ENCODE measurements at places on chromosomes 16 and 17.

GRCh38 chr17:48489781-48490180 lies 41.0 kb downstream of the HOXB1 start:
- no peak for DNase-seq

DNA sequence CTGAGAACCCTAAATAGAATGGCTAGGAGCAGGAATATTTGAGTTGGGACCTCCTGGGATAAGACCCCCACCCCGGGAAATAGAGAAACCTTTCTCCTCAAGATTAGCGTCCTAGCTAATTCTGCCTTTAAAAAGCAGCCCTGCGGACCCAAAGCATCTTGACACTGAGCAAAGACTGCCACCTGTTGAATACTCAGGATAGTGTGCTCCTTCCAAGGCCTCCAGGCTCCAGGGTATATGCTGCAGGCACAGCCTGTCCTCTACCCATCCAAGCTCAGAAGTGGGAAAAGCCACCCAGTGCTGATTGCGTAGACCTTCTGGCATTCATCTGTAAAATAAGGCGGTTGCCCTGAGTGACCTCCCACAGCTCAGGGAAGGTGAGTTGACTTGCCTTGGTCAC lies 456.2 kb upstream of the DYNLRB2 start:
- DNase-seq: no peak

- DNase-seq: no peak
Measured at GRCh38 chr17:6092182-6092902, 22.2 kb downstream of the WSCD1 start.

DNA sequence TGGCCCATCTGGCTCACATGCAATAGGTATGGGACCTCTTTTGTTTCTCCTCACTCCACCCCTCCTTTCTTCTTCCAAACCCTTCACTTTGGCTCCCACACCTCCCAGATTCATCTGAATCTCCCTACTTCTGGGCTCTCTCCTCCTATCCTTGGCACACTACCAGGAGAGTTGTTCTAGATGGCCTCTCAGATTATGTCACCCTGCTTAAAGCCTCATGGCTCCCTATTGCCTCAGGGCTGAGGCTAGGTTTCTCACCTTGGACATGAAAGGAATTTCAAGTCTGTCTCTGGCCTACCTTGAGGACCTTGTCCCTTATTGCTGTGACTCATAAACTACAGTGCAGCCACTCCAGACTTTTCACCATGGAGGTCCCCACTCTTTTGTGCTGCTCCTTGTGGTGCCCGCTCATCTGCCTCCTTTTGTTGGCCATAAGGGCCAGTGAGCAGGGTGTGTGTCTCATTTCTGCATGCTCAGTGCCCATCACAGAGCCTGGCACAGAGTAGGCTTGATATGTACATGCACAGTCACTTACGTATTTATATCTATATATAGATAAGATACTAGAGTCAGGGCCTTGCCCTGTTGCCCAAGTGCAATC lies 1.0 kb upstream of the MFAP4 start:
- peak; percentile 68 for DNase-seq

- no peak for DNase-seq
Measured at GRCh38 chr17:73773702-73774101, 129.5 kb upstream of the SDK2 start.

DNA sequence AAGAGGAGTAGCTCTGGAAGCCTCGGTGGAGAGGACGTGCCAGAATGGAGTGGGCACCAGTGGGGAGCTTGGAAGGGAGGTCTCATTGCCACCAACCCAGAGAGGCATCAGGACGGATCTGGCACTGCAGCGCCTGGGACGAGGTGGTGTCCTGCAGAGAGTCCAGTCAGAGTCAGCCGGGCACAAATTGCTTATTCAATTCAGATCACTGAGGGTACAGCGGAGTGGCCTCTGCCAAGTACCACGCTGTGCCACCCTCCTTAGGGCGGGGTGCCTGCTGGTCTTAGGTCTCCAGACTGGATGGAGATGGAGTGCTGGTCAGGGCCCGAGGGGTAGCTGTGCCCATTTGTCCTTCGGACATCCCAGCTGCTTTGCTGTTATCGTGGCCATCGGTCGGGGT lies 18.9 kb upstream of the SPPL2C start:
- no peak for DNase-seq

DNA sequence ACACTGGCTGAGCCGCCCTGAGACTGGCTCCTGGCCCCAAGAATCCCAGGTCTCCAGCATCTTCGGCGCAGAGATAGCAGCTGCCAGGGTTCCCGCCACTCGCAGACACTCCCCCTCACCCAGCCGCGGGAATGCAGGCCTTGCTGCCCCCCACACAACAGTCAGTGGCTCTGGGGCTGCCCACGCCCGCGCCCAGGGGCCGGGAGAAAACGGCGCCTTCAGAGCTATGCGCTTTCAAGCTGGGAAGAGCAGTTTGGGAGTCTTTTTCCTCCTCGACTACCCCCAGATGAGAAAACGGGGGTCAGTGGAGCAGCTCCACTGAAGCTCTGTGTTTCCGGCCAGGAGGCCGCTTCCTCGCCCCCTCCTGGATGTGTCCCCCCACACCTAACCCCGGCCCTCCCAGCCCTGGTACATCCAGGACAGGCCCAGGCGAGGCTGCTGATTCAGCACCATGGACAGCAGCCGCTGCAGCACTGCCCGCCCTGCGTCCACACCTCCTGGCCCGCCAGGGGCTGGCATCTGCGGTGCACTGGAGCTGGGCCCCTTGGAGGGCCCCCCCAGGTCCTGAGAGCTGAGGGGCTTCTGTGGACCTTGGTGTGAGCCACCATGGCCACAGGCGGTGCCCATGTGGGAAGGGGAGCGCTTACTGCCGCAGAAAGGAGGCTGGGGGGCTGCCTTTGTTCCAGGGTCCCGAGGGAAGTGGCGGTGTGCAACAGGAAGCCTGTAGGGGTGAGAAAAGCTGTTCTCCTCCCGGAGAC lies 35.7 kb downstream of the CACNA1H start:
- no peak for DNase-seq

GRCh38 chr17:49576088-49576916 lies 631 bp downstream of the NXPH3 start:
- peak; percentile 15 for DNase-seq

DNA sequence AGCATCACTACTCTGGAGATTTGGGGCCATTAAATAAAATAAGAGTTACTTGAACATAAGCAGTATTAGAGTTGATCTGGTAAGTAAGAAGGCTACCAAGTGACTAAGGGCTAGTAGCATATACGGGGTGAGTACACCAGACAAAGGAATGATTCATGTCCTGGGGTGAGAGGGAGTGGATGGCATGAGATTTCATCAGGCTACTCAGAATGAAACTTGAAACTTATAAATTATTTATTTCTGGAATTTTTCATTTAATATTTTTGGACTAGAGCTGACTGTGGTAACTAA lies 2.3 kb downstream of the SLFN5 start:
- DNase-seq: no peak

- no peak for DNase-seq
Measured at GRCh38 chr17:48445248-48445620, 15.2 kb upstream of the SKAP1 start.

DNA sequence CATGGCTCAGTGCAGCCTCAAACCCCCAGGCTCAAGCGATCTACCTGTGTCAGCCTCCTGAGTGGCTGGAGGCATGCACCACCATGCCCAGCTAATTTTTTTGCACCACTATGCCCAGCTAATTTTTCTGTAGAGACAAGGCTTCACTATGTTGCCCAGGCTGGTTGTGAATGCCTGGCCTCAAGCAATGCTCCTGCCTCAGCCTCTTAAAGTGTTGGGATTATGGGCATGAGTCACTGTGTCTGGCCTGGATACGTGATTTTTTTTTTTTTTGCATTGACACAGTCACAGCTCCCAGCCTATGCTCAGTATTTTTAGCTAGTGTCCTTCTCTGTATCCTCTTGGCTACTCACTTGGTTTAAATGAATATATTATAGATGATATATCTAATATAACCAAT lies 377.0 kb upstream of the TNRC6C start:
- no peak for DNase-seq

DNA sequence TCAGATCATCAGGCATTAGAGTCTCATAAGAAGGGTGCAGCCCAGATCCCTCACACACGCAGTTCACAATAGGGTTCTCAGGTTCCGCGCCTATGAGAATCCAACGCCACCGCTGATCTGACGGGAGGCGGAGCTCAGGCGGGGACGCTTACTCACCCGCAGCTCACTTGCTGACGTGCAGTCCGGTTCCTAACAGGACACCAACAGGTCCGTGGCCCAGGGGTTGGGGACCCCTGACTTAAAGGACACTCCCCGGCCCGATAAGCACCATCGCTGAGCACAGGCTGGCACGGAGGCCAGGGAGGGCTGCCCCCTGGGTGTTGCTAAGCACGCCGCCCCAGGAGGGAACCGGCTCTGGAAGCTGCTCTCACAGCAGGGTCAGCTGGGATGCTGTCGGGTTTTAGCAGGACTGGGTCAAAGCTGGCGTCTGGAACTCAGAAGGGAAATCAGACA lies 30.1 kb upstream of the BAHCC1 start:
- no peak for DNase-seq
